ENCODE measurements at places on chromosomes 11 and 22. TPM values are rescaled to one million over a fixed set of nuclear protein-coding genes. Genes with fewer than 3 reads are reported as not detected.

DNA sequence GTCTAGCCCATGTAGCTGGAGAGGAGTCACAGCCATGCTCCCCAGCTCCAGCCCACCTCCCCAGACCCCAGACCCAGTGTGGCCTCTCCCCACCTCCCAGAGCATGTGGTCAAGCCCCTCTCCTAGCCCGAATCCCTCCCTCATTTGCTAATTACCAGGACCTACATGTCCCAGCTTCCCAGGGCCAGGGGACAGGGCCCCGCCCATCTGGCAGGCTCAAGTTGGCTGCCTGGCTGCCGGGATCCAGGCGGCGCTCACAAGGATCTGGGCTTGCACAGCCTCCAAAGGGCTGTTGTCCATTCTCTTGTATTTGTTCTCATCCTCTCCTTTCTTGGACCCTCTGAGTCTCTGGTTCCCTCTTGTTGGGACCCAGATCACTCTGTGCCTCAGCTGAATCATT is 4.6 kb upstream of the MIF start:
- DNase-seq: peak; percentile 87

DNA sequence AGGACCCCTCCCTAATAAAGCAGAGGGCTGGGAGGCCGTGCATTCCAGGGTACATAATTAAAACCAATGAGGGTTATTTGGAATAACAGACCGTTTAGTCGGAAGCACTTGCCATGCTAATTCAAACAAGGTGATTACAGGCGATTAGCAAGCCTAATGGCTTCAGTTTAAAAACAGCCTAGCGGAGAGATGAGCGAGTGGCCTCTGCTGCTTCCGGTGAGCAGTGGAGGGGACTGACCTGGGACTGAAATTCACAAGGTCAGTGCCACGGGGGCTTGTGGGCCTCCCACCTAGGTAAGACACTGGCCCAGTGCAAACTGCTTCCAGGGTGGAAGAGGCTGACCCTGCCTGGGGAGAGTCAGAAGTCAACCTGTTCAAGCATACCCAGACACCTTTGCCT is 56.8 kb upstream of the ALX4 start:
- no peak for DNase-seq

DNA sequence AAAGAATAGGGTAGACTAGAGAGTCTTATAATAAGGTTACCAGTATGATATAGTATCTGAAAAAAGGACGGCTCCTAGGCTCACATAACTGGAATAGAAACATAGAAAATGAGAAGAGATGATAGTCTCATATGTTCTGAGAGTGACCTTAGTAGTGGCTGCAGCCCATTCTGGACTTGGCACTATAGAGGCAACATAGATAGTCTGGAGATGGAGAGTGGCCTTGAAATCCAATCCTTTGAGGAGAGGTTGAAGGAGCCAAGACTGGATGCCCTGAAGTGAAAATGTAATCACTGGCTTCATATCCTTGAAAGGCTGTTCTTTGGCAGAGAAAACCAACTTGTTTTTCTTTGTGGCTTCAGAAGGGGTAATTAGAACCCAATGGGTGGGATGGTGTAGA is 81.1 kb downstream of the STIM1 start:
- DNase-seq: no peak

GRCh38 chr11:68414496-68415221 is 45.9 kb upstream of the PPP6R3 start:
- no peak for DNase-seq

DNA sequence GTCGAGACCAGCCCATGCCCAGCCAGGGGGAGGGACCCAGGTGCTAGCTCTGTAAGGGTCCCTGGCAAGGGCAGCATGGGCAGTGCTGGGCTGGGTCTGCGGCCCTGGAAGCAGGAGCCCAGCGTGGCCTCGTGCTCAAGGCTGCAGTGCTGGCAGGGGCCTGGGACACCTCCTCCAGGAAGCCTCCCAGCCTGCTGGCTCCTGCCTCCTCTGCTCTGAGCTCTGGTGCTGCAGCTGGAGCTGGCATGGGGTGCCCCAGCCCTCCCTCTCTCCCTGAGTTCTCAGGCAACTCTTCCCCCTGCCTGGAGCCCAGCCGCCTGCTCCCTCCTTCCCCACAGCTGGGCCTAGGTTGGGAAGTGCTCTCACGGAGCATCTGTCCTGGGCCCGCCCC is 6.8 kb downstream of the INS start:
- no peak for DNase-seq

GRCh38 chr11:107247167-107247861 is 210.3 kb downstream of the CWF19L2 start:
- DNase-seq: no peak

DNA sequence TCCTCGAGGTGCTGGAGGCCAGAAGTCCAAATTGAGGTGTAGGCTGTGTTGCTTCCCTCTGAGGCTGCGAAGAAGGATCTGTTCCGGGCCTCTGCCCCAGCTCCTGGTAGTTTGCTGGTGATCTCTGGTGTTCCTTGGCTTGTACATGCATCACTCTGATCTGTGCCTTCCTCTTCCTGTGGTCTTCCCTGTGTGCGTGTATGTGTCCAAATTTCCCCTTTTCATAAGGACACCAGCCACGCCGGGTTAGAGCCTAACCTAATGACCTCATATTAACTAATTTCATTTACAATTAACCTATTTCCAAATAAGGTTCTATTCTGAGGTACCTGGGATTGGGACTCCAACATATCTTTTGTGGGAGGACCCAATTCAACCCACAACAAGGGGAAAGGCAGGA is 21.5 kb downstream of the RIBC2 start:
- no peak for DNase-seq

GRCh38 chr11:103964390-103964789 is 72.0 kb upstream of the DDI1 start:
- no peak for DNase-seq

GRCh38 chr22:35661464-35661863 is 13.2 kb downstream of the APOL6 start:
- DNase-seq: no peak

Gene METTL15
- 8.7 TPM for total RNA-seq

Gene HBB
- total RNA-seq: 63.4 TPM

Gene OR2D2
- total RNA-seq: not detected

Gene MRGPRX4
- not detected for total RNA-seq

Gene IGLL1
- not detected for total RNA-seq

Gene SCN2B
- total RNA-seq: 4.3 TPM

Gene DGAT2
- 8.5 TPM for total RNA-seq

Gene CCDC81
- total RNA-seq: 0.31 TPM

Gene ST14
- 1.6 TPM for total RNA-seq

Gene TENM4
- 0.26 TPM for total RNA-seq
